ENCODE measurements at places on chromosomes 3 and 15.

DNA sequence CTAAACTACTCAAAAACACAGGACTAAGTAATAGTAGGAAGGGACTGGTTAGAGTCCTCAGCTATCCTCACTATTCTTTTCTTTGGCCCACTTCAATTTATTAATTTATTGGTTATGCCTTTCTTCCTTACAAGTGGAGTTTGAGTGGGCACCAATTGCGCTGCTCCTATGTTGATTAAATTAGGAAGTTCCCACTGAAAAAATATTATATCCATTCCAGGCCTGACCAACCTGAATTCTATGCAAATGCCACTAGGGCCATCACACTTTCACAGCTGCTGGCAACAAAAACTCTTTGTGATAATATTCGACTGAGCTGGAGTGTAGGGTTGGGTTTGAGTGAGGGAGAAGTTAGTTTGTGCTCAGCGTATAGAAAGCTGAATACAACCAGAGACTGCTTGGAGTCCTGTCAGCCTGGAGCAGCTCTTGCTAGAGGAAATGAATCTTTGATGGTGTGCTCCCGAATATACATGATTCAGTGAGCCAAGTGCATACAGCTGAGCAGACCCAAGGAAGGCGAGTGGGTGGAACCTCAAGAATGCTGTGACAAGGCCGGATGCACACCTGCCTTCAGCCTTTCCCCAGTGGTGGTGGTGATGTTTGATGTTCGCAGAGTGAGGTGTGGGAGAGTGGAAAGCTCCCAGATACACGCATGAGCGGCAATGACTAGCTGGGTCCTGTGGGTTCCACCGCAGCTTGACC is 1.5 kb downstream of the ARHGEF3 start:
- DNase-seq, result peak; percentile 60

DNA sequence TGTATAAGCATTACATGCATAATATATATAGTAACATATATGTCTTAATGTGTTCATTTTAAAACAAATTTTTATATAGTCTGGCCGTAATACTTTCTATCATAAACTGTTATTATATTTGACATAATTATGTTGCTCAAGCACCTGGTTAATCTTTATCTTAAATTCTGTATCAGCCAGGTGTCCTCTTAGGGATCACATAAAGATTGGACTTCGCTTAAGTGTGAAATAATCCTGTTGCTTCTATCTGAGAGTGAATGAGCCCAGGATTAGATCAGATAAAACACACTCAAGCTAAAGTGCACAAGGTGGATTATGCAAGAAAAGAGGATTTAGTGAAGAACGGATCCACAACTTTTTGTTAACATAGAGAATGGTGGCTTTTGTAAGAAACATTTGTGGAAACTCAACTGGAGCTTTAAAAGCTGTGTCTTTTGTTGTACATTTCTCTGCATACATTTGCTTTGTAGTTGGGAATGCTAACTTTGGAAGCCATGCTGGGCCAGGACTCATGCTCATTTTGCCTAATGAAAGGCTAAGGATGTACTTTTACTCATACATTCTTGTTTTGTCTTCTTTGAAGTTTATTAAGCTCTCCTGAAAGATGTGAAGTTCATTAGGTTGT is 437.8 kb downstream of the ZIC1 start:
- no peak for DNase-seq

DNA sequence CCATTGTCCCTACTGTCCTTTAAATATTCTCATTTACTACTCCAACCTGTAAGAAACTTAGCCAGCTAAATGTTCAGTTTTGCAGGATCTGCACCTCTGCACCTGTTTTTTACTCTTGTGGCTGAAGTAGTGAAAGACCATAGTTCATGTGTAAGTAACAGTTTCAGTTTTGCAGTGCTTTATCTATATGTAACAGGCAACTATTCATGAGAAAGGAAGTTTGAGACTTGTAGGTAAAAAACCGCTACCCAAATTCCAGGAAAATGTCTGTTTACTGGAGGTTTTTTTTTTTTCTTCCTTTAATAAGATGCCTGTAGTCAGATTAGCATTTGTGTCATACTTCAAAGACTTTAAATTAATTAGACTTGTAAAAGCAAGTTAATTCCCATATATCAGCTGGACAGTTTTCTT is 25.4 kb upstream of the MBNL1 start:
- DNase-seq, result no peak

DNA sequence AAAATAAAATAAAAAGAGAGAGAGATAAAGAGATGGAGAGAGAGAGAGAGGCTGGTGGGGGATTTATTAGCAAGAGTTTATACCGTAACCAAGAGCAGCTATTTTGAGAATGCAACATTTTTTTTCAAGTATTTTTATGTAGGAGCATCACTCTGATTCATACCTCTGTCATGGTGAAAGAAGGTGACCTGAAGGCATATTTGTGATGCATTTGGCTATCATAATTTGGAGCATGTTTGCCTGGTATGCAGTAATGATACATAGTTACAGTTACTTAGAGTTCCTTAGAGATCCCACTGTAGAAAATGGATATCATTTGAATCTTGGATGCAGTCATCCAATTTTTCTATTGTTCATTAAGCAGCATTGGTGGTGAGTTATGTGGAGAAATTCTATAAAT is 1472.4 kb downstream of the SI start:
- DNase-seq, result no peak

DNA sequence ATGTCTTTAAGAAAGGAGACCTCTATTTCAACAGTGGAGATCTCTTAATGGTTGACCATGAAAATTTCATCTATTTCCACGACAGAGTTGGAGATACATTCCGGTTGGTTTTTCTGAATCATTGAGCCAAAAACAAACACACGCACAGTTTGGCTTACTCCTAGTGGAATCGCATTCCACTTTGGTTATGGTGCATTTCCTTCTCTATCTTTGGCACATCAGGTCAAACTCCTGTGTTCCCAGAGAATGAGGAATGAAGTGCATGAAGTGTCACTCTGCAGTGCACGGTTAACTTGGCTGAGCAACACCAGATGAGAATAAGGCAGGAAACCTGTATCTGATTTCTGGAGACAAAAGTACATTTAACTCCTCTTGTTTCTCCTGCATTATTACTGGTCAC is 38.5 kb downstream of the HDC start:
- no peak for DNase-seq

DNA sequence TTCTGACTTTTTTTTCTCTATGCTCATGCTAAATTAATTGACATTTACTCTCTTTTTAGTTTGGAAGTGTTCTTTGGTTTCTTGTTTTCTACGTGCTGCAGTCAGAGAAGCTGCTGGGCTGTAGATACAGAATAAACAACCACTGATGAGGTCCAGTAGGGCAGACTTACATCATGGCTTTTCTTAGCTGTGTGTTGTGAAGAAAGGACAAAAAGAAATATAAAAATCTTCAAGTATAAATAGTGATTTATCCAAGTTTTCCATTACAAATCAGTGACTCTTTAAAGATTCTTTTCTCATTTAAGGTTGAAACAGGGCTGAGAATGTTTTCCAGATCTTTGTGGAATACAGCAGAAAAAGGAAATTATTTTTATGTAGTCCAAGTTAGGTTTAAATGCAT is 122.2 kb downstream of the CMSS1 start:
- DNase-seq, result no peak

GRCh38 chr15:31887246-31887645 is 143.1 kb upstream of the CHRNA7 start:
- DNase-seq, result no peak

DNA sequence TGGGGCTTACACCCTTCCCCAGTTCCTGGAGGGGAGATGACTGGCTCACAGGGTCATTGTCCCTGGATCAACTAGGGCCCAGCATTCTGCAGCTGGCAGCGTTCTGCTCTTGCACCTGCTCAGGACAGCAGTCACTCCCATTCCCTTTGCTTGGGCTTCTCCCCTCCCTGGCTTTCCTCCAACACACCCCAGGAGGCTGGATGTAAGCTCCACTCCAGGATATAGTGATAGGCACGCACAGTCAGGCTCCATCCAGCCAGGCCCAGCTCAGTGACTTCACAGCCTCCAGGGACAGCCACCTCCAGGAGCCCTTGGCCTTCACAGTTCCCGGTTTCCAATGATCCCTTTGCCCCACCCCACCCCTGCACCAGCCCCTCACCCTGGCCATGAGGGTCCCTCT is 1.9 kb downstream of the SPTBN5 start:
- no peak for DNase-seq

DNA sequence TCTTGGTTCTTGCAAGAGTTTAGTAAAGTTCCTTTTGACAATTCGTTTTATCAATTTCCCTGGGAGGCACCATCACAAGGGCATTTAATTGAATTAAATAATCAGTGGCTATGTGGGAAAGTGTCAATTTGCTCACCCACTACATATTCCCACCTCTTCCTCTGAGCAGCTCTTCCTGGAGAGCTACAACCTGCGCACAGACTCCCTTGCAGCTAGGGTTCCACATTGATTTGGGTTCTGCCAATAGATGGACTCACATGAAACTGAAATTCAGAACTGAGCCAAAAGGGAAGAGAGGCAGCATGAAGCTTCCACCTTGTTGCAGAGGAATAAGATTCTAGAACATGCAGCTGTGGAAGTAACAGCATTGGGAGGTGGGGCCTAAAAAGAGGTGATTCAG is 94.8 kb downstream of the TLE3 start:
- DNase-seq, result no peak

GRCh38 chr3:124821356-124821755 is 65.8 kb downstream of the ITGB5 start:
- no peak for DNase-seq

GRCh38 chr15:32967521-32967920 is 227.0 kb downstream of the FMN1 start:
- no peak for DNase-seq

- DNase-seq, result no peak
Observed at GRCh38 chr3:187252311-187252710, 39.2 kb downstream of the MASP1 start.

DNA sequence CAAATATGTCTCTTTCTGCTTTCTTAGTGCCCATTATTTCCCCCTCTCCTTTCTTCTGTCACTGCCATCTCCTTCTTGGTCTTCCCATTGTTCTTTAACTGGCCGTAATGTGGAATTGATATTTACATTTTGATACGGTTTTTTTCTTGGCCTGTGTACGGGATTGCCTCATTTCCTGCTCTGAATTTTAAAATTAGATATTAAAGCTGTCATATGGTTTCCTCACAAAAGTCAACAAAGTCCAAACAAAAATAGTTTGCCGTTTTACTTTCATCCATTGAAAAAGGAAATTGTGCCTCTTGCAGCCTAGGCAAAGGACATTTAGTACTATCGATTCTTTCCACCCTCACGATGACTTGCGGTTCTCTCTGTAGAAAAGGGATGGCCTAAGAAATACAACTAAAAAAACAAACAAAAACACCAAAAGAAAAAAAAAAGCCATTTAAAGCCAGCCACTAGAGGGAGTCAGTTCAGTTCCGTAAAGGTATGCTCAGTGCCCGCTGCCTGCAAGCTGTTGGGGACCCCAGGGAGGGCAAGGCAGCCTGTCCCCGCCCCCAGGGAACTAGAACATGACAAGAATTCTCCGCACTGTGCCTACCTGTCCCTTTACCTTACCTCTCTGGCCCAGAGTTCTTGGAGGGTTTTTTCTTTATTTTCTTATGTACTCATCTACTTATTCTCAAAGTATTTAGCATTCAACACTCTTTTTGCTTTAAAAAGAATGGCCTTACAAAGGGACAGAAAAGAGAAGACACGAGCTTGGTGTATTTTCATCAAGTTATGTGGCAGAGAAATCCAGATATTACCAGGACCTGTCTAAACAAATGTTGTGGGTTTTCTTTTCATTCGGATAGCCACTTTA is 30.0 kb upstream of the NR2E3 start:
- DNase-seq, result peak; percentile 67

DNA sequence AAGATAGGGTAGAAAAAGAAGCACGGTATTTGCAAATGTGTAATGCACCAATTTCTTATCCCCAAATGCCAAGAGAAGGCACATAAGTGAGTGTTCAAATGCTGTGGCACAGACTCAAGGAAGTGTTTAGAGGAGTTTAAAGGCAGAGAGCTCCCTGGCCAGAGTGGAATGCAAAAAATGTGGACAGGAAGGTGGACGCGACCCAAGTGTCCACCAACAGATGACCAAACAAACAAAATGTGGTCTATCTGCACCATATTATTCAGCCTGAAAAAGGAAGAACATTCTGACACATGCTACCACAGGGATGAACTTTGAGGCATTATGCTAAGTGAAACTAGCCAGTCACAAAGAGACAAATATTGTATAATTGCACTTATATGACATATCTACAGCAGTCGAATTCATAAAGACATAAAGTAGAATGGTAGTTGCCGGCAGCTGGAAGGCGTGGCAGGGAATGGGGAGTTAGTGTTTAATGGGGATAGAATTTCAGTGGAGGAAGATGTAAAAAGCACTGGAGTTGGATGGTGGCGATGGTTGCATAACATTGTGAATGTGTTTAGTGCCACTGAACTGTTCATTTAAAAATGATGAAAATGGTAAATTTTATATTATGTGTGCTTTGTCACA is 126.6 kb downstream of the SRGAP3 start:
- DNase-seq, result no peak

- no peak for DNase-seq
Observed at GRCh38 chr3:15665510-15666150, 64.1 kb downstream of the BTD start.

GRCh38 chr3:9595877-9596276 is 42.3 kb upstream of the LHFPL4 start:
- no peak for DNase-seq

- DNase-seq, result no peak
Observed at GRCh38 chr3:4994144-4994730, 15.0 kb downstream of the BHLHE40 start.

DNA sequence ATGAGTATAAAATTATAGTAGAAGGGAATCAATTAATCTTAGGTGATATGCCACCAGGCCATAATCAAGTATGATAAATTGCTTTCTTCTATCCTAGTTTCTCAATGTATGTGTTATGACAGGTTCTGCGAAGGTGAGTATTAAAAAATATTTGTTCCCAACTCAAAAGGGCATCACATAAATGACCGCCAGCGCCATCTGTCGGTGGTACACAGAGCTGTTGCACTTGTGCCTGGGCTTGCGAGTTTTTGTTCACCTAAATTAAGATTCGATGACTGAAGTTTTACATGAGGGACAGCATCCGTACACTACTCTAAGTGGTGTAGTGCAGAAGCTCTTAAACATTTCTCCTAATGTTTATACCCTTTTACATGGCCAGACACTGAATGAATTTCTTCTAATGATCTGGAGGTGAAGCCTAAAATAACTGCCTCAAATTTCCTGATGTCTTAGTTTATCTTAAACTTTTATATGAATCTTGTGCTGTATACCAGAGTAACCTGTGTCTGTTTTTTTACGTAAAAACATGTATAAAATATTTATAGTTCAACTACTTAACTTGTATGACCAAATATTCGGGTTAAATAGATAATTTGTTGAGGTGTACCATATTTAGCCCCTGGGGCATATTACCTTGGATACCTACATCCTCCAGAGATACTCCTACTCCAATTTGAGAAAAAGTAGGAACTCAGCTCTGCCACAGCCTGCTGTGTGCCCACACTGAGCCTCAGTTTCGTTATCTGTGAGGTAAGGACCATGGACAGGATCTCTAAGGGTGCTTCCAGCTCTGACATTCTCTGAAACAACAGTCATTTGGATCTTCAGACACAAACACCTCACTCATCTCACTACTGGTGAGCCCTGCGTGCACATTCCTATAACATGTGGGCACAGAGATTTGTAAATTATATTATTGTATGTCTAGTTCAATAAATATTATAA is 365.6 kb downstream of the MAGI1 start:
- no peak for DNase-seq

GRCh38 chr3:143135150-143135549 is 15.6 kb downstream of the CHST2 start:
- DNase-seq, result no peak
